NCI-H146 (cell line): ENCODE measurements at places on chromosomes 5 and 9.
A peak's percentile ranks its signal among the peaks of the same experiment; 100 is the strongest.

GRCh38 chr9:11182001-11182400 lies 569.2 kb upstream of the PTPRD start:
- DNase-seq = no peak

- DNase-seq = no peak
These were observed 16.2 kb downstream of the UHRF2 start for GRCh38 chr9:6428940-6429889.

DNA sequence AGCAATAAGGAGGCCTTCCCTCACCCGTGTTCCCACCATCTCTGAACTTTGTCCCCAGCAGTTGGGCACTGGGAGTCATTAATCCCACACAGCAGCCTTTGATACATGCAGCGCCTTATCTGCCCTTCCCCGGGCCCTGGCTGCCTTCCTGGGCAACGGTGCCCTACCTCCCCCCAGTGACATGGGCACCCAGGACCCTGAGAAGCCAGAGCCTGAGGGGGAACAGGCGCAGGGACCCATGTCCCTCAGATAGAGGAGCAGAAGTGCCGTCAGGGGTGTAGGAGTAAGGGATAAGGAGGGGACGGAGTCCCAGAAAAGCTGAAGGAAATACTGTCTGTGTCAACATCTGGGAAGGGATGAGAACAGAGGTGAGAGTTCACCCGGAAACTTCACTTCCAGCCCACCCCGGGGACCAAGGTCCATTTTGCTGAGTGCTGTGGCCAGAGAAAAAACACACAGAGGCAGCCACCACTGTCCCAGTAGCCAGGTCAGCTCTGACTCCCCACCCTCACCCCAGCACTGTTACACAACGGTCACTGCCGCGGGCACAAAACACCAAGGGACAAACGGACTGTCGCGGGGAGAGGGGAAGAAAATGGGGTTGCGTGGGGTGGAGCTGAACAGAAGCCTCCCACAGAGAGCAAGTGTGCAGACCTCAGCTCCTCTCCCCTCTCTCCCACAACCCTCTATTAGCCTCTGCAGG lies 3.8 kb downstream of the PCDH1 start:
- DNase-seq = no peak

DNA sequence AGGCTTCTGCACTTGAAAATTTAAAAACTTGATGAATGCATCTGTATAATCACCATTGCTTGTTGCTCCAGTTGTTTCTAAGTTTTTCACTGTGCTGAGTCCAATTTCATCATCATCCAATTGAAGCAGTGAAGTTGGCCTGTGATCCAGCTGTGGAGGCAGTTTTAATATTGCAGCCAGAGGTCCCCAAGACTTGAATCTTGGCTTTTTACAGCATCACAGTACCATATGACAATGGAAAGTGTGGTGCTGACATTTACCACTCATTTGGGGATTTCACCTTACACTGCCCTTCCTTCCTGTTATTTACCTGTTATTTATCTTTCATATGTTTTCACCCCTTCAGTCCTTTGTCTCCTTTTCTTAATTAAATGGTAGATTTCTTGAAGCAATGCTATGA lies 76.2 kb upstream of the SPIN1 start:
- no peak for DNase-seq

GRCh38 chr5:160899735-160900134 lies 47.7 kb upstream of the ATP10B start:
- DNase-seq = no peak

GRCh38 chr9:38066914-38067858 lies 1.8 kb downstream of the SHB start:
- DNase-seq = peak; percentile 69

DNA sequence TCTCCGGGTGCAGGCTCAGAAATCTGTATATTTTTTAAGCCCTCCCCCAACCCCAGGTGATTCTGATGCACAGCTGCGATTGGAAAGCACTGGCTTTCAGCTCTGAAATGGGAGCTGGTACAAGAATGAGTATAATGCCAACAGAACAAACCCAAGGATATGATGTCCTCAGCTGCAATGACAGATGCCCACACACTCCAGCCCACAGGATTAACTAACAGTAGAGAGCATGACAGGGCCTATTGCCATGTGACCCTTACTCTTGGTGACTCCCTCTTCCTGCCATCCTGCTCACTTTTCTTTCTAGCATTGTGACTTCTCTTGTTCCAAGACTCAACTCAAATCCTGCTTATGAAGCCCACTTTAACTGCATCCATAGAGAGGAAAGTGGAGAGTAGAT lies 174.5 kb downstream of the FGF18 start:
- DNase-seq = no peak
